ENCODE measurements at places on chromosomes 1 and 21.

DNA sequence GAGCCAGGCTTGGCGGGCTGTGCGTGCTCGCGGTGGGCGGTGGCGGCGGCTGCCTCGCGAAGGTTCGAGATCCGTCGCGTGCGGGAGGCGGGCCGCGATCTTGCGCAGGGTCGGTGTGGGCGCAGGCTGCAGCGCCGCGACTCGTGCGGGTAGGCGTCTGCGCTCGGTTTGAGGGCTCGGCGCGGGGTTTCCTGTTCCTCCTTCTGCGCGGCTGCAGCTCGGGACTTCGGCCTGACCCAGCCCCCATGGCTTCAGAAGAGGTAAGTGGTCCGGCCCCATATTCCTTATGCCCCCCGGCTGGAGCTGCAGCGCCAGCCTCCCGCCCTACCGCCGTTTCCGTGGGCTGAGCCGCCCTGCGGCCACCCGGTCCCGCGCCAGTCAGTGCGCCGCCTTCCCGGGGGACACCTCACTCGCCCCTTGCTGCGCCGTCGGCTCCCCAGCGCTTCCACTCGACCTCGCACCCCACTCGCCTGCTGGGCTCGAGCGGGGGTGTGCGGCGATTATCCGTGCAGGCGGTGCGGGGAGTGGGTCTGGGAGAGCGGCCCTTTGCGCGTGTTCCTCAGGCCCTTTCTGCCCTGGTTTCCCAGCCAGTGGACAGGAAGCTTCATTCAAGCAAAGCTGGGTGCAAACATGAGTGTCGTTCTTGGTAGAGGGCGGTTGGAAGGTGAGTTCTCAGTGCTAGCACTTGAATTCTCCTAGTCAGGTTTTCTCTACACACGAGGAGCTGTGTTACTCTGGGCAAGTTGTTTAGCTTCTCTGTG lies at the start of gene CACYBP:
Gene CACYBP (plus strand): TSS at position 12 of the 761 bp plus-strand sequence. CDS start 234 bp downstream, at position 246.
- DNase-seq = peak; percentile 55

- peak; percentile 54 for DNase-seq
Measured at GRCh38 chr1:212858461-212859265, 588 bp downstream of the FLVCR1 start.

DNA sequence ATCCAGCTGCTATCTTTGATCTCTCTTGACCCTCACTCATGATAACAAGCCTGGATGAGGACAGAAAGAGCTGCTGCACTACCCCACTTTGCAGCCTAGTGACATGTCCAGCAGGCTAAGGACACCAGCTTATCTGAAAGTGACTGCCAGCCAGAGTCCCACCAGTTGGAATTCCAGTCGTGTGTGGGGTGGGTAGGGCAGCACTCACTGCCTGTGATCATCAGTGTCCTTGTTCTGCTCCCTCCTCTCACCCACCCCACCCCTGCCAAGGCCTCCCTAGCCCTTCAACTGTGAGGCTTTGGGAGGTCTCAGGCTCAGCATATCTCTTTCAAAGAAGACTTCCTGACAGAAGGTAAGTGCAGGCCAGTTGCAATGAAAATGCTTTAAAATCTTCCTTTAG lies 15.5 kb upstream of the NMNAT2 start:
- no peak for DNase-seq

DNA sequence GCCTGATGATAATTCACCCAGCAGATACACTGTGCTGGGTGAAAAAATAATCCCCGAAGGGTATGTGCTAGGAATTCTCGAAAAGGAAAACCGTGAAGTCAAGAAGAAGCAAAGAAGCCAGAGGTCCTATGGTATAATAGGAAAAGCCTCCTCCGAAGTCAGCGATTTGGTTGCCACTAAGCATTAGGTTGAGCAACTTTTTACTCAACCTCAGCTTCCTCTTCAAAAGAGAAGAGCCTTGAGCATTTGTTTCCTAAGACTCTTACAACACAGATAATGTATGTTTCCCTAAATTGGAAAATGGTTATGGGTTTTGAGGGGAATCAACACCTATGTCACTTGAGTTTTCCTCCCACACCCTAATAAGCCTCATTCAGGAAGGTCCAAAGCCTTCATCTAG lies 21.3 kb upstream of the MNDA start:
- DNase-seq = no peak

- peak; percentile 67 for DNase-seq
Measured at GRCh38 chr1:200535605-200536004, 84.9 kb downstream of the KIF14 start.

- no peak for DNase-seq
Measured at GRCh38 chr1:63739452-63739851, 34.4 kb upstream of the ROR1 start.

- DNase-seq = no peak
Measured at GRCh38 chr1:225866061-225866837, 15.9 kb downstream of the TMEM63A start.

DNA sequence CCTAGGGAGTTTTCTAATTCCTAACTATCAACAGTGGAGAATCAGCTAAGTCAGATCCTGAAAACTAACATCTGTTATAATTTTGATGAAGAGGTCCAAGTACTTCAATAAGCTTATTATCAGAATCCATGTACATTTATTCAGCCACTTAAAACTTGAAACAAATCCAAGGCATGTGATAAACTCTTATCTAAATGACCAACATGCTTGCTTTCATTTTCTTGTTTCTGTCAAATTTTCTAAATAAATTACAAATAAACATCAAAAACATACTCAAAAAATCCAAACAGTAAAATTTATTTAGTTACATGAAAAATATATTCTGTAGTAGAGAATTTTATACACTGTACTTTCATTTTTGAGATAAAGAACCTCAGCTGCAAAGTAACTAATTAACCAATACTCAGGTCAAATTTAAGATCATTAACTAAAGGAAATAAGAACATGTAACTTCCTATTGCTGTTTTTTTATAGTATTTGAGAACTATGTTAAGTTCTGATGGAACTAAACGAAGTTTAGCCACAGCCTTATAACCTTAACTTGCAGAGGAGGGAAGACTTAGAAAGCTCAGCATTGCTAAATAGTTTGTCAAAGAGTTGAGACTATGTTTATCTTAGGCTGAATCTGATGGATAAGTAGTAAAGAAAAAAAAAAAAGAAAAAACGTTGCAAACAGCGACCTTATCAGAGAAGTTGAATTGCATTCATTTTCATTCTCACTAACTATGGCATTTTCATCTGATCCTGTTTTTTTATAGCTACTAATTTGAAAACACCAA lies 44.9 kb downstream of the SYNJ1 start:
- DNase-seq = no peak

GRCh38 chr1:30008372-30008997 lies 714.9 kb downstream of the MATN1 start:
- no peak for DNase-seq

DNA sequence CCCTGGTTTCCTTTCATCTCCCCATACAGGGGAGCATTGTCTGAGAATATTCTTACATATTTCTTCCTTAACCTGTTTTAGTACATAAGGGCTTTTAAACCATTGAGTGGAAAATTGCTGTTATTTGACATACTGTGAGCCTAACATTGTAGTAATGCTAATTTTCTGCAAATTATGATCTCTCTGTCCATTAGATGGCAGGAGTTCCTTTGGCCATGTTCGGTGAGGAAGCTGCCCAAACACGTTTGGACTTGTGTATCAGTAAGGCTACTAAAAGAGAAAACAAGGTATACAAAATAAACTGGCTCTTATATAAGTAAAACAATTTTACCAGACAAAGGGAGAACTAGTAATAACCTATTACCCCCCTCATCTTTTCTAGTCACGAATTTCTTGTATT lies 29.2 kb downstream of the CDC7 start:
- peak; percentile 4 for DNase-seq

- DNase-seq = peak; percentile 33
Measured at GRCh38 chr21:42237577-42237976, 18.6 kb downstream of the ABCG1 start.

All from RPMI8226 (cell line).